ENCODE measurements at places on chromosomes 3 and 15.

DNA sequence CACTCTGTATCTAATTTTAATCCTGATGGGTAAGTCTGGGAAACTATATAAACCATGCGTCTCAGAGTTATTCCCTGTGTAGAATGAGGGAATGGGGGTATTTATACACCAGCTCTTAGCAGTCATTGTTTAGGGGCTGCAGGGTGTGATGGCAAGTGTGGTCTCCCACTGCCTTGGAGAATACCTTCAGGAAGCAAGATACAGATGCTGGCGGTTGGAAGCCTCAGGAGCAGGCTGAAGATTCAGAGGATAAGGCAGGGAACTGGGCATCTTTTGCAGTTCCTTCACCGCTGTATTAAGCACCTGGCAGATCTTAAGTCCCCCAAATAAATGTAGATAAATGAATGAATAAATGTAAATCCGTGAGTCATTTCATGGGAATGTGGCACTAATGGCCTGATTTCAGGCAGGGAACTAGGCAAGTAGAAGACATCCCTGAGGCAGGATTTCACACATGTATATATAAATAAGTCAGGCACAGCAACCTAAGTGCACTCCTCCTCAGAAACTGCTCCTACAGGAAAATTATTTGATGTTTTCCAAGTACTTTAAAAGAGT is 209.2 kb upstream of the GADL1 start:
- no peak for DNase-seq

- no peak for DNase-seq
Measured at GRCh38 chr3:193780397-193780796, 187.4 kb downstream of the OPA1 start.

- DNase-seq, result no peak
Measured at GRCh38 chr3:83189634-83190033, 1428.2 kb upstream of the GBE1 start.

GRCh38 chr3:4834403-4834866 is 144.8 kb upstream of the BHLHE40 start:
- no peak for DNase-seq

GRCh38 chr3:17030438-17030837 is 145.7 kb downstream of the PLCL2 start:
- no peak for DNase-seq

DNA sequence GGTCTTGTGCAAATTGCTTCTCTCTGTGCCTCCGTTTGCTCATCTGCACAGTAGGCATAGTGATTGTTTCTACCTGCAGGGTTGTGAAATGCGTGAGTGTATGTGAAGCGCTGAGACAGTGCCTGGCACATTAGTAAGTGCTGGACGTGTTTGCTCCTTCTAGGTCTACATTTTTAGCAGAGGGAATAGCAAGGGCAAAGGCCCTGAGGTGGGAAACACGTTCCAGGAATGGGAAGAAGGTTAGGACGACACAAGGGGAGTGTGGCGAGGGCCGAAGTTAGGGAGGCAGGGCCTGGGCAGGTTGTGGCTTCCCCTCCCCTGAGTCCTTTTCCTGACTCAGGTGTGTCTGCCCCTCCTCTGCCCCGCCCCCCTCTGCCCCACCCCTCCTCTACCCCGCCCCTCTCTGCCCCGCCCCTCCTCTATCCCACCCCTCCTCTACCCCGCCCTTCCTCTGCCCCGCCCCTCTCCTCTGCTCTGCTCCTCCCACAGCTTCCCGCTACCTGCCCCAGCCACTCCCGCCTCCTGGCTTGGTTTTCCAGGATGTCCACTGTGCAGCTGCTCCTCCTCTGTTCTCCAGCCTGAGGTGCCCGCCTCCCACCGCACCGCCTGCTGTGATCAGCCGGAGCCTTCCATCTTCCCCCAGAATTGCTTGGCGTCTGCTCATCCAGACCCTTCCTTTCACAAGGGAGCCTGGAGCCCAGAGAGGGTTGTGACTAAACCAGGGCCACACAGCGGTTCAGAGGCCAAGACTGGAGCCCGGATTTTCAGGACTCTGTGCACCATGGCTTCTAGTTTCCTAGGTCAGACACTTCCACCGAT is 31.1 kb upstream of the SMAD6 start:
- DNase-seq, result no peak

DNA sequence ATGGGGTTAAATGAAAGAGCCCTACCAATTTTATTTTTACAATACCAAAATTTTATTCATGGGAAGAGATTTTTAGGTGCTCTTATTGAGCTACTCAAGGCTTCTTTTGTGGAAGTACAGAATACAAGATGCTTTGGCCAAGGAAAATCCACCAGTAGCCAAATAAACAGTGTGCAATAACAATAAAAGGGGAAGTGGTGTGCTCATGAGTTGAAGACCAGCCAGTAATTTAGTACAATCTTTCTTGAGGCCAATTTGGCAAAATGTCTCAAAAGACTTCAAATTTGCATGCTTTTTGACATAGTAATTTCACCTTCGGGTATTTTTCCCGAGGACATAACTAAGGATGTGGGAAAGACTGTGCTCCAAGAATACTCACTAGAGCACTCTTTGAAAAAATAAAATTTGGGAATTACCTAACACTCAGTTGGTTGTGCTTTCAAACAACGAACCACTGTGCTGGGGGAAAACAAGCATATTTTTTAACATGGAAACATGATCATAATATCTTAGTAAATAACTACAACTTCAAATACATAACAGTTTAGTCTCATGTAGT is 294.0 kb downstream of the DIPK2A start:
- DNase-seq, result no peak

All from uterus (tissue), 4 donors.